ENCODE measurements at places on chromosomes 3 and 15.

DNA sequence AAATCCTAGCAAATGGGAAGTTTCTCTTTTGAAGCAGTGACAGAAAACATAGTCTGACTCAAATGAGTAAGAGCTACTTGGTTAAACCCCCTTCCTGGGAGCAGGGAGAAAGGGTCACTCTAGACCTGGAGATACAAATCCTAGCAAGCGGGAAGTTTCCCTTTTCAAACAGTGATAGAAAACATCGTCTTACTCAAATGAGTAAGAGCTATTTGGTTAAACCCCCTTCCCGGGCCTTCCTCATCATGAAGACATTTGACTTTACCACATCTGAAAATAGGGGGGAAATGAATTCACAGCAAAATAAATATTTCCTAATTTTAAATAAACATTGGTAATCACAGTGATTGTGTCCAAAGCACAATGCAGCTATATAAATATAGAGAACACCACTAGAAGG lies 79.2 kb downstream of the FOXB1 start:
- no peak for DNase-seq

DNA sequence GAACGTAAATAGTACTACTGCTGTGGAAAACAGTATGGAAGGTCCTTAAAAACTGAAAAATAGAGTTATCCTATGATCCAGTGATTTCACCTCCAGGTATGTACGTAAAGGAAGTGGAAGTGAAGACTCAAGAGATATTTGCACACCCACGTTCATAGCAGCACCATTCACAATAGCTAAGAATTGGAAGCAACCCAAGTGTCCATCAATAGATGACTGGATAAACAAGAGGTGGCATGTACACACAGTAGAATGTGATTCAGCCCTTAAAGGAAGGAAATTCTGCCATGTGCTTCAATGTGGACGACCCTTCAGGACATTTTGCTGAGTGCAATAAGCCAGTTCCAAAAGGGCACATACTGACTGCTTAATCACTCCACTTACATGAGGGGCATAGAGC lies 188.3 kb downstream of the APBA2 start:
- DNase-seq = no peak

DNA sequence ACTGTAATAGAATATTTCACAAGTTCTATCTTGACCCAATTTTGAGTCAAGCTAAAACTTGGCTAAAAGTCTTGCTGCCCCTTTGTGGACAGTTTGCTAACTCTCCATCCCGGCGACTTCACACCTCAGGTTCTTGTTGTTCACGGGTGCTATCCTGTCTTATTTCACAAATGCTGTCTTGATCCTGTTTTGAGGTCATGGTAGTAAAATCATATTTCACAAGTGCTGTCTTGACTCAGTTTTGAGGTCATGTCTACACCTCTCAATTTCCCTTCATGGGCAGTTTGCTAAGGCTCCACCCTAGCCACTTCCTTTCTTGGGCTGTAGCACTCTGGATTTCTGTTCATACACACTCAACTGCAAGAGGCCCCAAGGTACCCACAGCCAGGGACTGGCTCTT lies 45.0 kb upstream of the GK5 start:
- DNase-seq = no peak

DNA sequence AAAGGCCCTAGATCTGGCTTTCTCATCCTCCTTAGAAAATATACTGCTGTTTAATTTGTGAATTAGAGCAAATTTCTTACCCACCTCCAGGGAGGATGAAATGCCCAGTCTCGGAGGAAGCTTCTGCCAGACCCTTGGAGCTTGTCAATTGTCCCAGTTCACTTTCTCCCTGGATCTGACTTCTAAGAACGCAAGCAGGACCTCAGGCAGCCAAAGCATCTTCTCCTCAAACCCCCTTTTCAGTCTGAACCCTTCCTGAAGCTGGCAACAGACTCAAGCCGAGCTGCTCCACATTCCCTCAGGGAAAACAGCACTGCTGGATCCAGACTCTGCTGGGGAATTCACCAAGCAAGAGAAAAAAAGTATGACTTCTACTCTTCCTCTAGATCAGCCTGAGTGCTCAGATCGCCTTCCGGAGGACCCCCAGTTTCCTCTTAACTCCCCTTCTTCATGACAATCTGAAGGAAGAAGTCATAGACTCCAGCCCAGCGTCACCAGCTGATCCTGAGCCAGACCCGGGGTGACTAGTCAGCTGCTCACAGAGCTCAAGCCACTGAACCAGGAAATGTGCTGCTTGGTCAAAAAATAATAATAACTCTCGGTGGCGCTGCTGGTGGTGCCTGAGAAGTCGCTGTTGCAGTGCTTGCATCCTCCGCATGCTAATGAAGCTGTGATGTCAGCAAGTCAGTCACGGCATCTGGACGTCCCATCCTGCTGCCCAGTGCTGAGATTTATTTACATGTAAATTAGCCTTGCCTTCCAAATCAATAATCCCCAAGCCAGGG lies at the start of gene PRICKLE2:
Gene PRICKLE2, minus strand, starts transcription at position 641 of the 785 bp plus-strand sequence. CDS start 26,539 bp downstream, outside the sequence.
- DNase-seq = no peak

DNA sequence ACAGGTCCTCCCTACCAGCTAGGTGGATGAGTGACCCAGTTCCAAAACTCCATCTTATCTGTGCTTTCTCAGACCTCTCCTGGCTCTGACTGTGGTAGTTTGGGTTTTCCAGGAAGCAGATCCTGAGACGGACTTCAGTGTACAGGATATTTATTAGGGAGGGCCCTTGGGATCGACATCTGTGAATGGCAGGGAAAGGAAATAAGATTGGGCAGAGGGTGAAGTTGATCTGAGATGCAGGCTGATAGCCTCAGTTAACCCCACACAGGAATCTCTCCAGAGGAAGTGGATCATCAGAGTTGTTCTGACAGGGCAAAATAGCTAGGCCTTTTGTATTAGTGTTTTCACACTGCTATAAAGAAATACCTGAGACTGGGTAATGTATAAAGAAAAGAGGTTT lies 16.7 kb upstream of the MAPK6 start:
- no peak for DNase-seq

DNA sequence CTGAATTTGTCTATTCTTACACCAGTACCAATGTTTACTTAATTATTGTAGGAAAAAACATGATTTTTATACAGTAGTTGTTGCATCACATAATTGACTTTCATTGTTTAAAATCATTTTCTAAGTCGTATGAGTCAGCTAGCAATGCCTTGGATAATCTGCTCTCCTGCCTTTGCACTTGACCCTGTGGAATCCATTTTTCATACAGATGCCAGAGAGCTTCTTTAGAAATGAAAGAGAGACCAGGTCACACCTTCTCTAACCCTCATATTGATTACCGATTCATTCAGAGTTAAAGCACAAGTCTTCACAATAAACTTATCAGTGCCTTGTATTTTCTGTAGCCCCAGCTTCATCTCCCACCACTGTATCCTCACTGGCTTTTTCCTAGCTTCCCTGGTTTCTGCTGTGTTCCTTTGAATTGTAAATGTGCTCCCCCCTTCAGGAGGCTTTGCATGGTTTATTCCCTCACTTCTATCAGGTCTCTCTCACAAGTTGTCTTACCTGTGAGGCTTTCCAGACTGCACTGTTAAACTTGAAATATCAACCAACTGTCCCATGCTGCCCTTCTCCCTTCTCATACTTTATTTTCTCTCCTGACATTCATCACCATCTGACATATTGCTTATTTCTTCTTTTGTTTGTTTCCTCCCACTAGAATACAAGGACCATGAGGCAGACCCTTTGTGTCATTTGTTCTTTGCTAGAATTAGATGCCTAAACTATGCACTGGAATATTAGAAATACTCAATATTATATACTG lies 662.0 kb upstream of the GBE1 start:
- DNase-seq = no peak

GRCh38 chr3:55721716-55722484 lies 234.8 kb upstream of the WNT5A start:
- no peak for DNase-seq

GRCh38 chr15:73685981-73686380 lies 1.8 kb downstream of the CD276 start:
- no peak for DNase-seq

DNA sequence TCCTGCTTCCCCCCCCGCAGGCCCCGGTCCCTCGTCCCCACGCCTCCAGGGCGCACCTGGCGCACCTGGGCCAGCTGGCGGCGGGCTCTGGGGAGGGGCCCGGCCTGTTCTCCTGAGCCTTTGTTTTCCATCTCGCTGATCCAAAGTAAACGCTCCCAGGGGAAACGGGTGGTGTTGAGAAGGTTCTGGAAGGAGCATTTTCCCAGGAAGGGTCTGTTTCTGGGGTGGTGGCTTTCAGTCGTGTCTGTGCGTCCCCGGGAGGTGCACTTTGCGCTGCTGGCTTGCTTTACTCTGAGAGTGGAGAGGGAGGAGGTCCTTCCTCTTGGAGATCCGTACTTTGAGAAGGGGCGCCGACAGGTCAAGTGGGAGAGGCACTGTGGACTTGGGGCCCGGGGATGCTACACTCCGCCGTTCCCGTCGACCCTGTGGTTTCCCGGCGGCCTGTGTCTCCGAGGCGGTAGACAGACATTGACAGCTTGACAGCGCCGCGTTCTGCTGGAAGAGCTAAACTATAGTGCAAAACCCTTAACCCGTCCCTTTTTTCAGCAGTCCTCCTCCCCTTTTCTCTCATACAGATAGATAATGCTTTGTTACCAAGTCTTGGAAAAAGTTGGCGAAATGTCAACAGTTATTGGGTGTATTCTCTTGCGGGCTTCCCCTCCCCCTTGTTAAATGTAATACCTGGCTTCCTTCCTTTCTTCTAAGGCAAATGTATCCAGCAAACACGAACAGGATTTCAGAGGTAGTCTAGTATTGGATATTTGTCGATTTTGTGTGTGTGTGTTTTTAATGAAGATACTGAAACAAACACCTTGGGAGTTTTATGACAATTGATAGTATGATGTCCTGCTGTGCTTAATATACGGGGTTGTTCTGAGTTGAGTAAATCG lies 6.5 kb downstream of the TPM1 start:
- no peak for DNase-seq

- DNase-seq = no peak
Measured at GRCh38 chr3:51966016-51966415, 1.2 kb downstream of the PCBP4 start.

DNA sequence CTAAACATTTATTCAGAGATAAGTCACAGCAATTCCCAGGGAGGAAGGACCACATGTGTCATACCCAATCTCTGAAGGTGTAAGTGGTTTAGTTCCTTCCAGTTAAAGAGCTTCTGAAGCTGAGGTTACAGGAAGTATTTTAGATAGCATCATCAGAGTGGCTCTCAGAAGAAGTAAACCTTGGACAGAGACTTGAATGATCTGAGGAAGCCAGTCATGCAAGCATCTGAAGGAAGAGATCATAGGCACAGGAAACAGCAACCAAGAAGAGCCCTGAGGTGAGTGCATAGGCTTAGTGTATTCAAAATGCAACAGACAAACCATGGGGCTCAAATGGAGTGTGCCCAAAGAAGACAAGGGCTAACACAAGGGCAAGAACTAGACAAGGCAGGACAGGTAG lies 210.3 kb downstream of the ULK4 start:
- no peak for DNase-seq

DNA sequence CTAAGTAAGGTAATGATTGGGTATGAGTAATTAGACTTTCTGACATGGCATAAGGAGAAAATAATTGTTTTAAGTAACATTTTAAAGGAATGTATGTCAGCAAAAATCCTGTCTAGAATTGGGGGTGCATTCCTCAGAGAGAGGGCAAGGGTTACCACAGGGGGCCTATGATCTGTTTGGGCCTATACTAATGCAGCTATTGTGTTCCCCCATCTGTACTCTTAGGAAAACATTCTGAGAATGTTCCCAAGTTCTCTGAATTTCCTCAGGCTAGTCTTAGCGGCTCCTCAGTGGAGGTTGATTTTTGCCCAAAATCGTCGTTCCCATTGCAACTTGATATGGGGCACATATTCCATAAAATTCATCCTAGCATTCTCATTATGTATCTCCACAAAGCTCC lies 1216.4 kb upstream of the GBE1 start:
- no peak for DNase-seq

- no peak for DNase-seq
Measured at GRCh38 chr3:141462176-141462859, 24.5 kb upstream of the RASA2 start.

GRCh38 chr15:56795502-56795901 lies 62.2 kb upstream of the ZNF280D start:
- DNase-seq = no peak

DNA sequence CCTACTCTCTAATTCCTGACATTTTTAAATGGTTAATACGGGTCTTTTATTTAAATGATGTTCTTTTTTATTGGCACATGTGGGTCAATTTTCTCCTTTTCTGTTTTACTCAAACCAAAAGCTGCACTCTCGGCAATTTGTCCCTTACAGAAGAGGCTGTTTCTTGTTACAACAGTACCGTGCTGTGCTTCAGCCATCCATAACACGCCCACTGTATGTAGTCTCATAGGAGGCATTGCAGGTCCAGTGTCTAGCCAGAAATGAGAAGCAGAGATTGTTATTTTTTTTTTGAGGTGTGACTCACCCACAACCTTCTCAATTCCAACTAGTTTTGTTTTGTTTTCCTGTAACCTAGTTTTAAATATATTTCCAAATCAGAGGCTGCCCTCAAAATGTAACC lies 164.6 kb downstream of the GMNC start:
- no peak for DNase-seq

DNA sequence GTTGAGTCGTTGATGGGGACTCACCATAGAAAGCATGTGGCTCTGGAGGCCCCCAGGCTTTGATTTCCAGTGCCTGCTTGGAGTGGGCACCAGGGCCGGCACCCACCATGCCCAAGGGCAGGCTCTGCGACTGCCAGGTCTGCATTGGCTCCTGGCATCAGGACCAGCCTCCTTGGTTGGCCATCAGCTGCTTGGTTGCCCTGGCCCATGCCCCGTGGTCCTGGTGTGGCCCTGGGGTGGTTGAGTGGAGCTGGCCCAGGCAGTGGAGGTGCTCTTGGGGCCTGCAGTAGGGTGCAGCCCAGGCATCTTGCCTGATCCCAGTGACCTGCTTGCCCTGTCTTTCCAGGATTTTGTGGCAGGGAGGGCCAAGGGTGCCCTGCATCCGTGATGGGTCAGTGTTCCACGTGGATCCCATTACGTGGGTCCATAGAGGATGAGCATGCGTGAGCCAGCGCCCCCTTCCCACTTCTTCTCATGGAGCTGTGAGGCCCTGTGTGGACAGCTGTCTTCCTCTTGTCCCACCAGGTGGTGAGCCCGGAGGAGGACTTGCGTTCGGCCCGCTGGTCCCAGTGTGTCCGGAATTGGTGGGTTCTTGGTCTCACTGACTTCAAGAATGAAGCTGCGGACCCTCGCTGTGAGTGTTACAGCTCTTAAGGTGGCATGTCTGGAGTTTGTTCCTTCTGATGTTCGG lies 187.0 kb downstream of the UBE3A start:
- DNase-seq = no peak

DNA sequence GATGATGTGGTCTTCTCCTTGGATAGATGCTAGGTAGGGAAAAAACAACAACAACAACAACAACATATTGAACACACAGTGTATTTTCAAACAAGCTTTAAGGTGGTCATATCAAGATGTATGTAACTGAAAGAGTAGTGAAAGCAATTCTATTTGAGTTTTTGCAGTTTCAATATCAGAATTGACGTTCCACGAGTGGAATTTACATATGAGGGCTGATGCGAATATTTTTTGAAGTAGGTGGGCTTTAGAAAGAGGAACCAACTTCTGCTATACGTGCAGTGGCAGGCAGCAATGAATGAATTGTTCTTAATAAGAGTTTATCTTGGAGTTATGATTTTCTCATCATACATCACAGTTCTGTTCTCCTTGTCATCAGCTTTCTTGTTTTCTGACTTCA lies 151.9 kb upstream of the CNTN3 start:
- DNase-seq = no peak
